ENCODE measurements at places on chromosomes 7 and 10. TPM values are rescaled to one million over a fixed set of nuclear protein-coding genes. Genes with fewer than 3 reads are reported as not detected.

DNA sequence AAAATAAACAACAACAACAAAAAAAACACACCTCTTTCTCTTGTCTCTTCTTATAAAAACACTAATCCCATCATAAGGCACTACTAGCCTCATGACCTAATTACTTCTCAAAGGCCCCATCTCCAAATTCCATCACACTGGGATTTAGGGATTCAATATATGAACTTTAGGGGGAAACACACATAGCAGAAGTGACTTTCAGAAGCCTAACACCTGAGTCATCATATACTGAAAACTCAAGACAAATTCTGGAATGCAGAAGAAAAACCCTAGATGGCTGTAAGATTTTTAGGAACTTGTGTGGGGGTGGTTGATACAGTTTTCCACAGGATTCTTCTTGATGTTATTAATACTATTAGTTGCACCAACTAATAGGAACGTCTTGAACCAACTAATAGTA lies 33.7 kb upstream of the CSTF2T start:
- DNase-seq: no peak

- DNase-seq: no peak
Measured at GRCh38 chr10:1625731-1626130, 111.6 kb downstream of the ADARB2 start.

Gene MSS51
- total RNA-seq: 0.57 TPM

DNA sequence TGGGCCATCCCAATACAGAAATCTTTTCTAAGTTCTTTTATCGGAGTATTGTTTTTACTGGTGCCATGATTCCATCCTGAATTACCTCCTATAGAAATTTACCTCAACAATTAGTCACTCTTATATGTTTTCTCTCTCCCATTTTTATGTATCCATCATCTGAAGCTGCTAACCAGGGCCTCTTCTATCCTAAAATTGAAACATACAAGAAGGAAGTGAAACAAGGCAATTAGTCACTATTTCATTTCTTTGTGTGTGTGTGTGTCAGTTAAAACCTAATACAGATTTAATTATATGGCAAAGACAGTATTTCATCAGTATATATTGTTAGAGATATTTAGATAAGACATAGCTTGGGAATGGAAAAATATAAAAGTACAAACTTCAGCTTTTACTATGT lies 148.4 kb upstream of the AHR start:
- DNase-seq: no peak

Gene GSTO2
- 0.06 TPM for total RNA-seq

Gene COG5
- total RNA-seq: 72.6 TPM

Gene PNLIPRP1
- not detected for total RNA-seq

- no peak for DNase-seq
Measured at GRCh38 chr7:98185101-98185500, 26.1 kb upstream of the BHLHA15 start.

Gene CACNB2
- not detected for total RNA-seq

Gene CDHR3
- 0.74 TPM for total RNA-seq

Gene CYP2C8
- not detected for total RNA-seq

GRCh38 chr7:80106498-80107113 lies 28.0 kb upstream of the GNAI1 start:
- DNase-seq: no peak

DNA sequence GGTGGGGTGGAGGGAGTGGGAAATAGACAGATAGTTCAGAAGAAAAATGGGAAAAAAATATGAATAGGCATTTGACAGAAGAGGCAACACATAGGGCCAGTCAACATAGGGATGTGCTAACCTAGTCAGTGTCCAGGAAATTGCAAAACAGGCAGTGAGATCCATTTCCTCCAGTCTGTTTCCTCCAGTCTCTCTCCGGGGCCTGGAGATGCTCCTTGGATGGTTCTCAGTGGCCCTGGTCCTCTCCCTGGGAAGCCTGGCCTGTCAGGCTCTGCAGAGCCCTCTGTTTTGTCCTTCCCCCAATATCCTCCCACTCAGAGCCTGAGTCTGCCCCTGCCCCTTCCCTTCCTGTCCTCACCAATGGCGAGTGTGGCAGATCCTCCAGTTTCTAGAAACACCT lies 52.6 kb downstream of the SYPL1 start:
- DNase-seq: no peak

- DNase-seq: no peak
Measured at GRCh38 chr10:115209133-115209532, 116.0 kb downstream of the ATRNL1 start.

Gene ZCWPW1
- total RNA-seq: 1.5 TPM

DNA sequence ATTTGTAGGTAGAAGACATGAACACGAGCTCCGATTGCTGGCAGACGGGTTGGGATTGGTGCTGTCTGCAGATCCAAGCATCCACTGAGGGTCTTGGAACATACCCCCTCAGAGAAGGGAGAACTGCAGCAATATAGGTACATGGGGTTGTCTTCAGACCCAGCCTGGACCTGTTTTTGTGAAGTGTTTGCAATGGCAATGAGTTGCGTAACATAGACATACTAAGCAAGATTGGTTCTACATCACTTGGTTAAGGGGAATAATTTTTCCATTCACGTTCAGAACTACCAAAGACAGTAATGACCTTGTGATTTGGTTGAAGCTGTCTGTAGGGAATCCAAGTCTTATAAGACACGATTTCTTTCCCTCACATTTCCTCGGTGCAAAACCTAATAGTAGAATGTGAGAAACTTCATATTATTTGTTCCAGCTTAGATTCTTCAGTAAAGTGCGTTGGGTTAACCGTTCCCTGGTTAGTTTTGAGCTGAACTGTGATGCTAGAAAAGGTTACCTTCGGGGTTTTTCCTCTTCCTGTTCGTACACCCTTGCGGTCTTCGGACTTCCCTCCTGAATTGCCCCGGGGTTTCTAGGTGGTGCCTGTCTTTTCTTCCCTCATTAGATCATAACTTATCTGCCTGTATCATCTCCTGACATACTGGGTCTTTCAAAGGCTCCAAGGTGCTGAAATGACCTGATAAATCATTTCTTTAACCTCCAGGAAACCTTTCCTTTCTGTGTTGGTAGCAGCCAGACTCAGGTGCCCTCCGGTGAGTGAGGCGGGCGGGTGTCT lies 14.4 kb downstream of the PROSER2 start:
- DNase-seq: no peak

Gene FAM221A
- total RNA-seq: 6.9 TPM

DNA sequence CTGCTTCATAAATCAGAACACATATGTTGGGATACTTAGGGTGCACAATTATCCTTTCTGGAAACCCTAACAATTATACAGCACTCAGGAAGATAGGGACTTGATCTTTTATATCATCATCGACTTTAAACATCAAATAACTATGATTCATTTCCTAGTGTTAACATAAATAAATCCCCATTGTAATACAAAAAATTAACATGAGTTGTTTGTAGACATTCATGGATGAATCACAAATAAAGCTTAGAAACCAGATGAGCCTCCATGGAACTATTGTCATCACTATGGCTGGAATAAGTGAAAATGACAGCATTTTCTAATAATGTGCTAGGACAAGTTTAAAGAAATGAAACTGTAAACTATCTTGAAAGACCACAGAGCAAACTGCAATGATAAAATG lies 821.7 kb downstream of the GATA3 start:
- DNase-seq: no peak
